IPS-NIHi11 (cell line): ENCODE measurements at places on chromosomes 3 and 15.

GRCh38 chr3:168096210-168096652 is 507 bp upstream of the GOLIM4 start:
- peak; percentile 65 for DNase-seq

- DNase-seq: no peak
These were observed 12.6 kb downstream of the IFT57 start for GRCh38 chr3:108209579-108209978.

DNA sequence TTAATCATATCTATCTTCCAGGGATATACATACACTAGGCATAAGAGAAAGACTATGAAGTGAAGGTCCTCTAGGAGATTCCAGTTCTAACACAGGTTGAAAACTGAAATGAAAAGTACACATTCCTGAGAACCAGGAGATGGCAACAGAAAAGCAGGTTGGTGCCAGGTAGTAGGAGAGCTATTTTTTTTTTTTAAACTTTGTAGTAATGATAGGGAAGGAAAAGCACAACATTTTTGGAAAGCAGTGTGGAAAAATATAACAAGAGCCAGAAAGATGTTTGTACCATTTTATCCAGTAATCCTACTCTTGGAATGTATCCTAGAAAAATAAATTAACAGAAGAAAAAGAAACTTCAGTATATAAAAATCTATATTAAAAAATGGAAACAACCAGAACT is 189.9 kb downstream of the DTWD1 start:
- no peak for DNase-seq

DNA sequence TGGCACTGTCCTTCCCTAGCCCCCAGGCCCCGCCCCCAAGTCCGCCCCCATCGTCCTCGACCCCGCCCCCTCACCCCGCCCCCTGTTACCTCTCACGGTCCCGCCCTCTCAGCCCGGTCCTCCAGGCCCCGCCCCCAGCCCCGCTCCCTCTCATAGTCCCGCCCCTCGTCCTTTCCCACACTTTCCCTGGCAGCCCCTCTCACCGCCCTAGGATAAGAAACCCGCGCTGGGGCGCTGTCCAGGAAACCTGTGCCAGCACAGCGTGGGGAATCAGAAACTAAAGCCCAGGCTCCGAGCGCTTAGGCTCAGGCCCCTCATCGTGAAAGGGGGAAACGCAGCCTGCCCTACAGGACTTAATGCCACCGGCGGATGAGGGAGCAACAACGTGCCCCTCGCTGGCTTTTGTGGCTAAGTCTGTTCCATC is 20.9 kb downstream of the TRPM1 start:
- peak; percentile 90 for DNase-seq
